ENCODE measurements at places on chromosomes 1 and 21. TPM values are rescaled to one million over a fixed set of nuclear protein-coding genes. Genes with fewer than 3 reads are reported as not detected.

Gene RGSL1
- polyA plus RNA-seq, result not detected

Gene CA14
- polyA plus RNA-seq, result not detected

Gene MIGA1
- 7.2 TPM for polyA plus RNA-seq

Gene SESN2
- 15.7 TPM for polyA plus RNA-seq

Gene PCP4
- polyA plus RNA-seq, result not detected

Gene FCRL2
- not detected for polyA plus RNA-seq

Measured in CD14-positive monocyte (primary cell).